ENCODE measurements at places on chromosomes 3 and 15.

DNA sequence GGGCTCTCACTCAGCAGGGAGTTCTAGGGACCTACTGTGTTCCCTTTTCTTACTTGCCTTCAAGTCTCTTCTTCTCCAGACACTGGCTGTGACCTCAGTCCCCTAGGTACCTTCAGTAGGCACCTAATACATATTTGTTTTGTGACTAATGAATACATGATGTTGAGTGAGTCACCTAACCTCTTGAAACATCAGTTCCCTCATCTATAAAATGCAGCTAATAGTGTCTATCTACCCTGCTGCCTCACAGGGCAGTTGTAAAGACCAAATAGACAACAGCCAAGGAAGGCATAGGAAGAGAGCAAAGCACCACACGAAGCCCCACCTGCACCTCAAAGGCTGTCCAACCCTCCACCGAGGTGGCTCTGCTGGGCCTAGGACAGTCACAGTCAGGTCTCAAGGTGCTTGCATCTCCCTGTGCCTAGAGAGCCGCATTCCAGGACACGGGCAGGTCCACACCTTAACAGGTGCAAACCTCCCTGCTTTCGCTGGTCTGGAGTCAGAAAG lies 29.1 kb downstream of the DAPK2 start:
- DNase-seq = no peak

- no peak for DNase-seq
These were observed 5.1 kb downstream of the GP9 start for GRCh38 chr3:129065720-129066073.

DNA sequence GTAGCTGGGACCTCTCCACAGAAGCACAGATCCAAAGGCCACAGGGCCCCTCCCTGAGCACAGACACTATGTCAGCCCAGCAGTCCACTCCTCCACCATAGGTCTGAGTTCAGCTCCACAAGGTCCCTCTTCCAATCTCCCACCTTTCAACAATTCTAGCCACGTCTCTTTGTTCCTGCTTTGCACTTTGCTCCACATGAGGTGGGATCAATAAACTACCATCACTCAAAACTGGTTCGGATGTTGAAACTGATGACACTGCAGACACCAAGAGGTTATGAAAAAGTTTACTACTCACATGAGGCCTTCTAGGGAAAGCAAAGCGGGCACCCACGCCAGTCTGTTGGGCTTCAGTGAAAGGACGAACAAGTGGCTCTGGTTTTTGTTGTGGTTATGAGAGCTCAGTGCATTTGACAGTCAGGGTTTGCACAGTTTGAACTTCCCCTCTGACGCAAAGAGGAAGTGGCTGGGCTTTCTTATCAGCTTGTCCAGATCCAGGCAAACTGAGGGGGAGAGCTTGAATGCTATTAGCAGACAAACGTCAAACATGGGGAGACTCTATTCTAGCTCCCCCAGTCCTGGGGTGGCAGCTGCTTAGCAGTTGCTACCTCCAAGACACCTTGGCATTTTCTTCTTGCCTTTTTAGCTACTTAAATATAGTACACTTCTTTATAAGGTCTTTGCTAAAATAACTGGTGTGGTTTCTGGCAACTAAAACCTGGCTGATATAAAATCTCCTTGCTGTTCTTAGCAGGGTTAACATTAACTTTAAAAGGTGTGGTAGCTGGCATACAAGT lies 37.8 kb downstream of the ZNF445 start:
- no peak for DNase-seq

GRCh38 chr3:175046601-175047000 lies 187.5 kb downstream of the NAALADL2 start:
- no peak for DNase-seq

- DNase-seq = no peak
These were observed 7.2 kb downstream of the CD276 start for GRCh38 chr15:73691396-73691795.

- no peak for DNase-seq
These were observed 205.4 kb upstream of the SETMAR start for GRCh38 chr3:4097801-4098200.

DNA sequence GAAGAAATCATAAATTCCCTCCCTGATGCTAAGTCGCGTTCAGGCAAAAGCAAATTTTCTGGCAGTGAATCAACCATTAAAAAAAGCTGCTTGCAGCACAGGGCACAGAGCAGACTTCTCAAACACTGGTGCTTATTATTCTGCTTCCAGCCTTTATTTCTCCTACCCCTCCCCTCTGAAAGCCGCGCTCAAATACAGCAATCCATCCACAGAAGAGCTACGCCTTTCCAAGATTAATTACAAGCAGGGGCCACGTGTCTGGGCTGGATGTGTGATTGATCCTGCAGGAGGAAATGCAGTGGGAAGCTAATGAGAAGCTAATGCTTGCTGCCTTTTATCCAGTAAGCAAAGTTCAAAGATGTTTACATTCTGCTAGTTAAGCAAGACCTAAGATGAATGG lies 134.9 kb upstream of the TOPAZ1 start:
- no peak for DNase-seq

GRCh38 chr3:17301271-17301670 lies 416.5 kb downstream of the PLCL2 start:
- DNase-seq = no peak

- no peak for DNase-seq
These were observed 19.8 kb downstream of the WDR73 start for GRCh38 chr15:84634228-84634837.

DNA sequence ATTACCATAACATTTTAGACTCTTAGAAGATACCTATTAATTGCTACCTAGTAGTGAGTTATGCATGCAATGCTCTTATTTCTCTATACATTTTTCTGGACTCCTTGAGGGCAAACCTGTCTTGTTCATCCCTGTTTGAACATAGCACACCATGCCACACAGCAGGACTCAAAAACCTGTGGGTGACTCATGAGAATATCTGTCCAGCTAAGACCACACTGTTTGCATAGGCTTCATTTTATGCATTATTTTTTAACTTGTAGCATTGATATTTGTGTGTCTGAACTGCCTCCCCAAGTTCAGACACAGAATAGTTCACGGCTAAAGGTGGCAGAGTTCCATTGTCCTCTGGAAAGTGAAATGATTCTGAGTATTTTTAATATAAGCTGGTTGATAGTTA lies 1.8 kb downstream of the LMCD1 start:
- no peak for DNase-seq

DNA sequence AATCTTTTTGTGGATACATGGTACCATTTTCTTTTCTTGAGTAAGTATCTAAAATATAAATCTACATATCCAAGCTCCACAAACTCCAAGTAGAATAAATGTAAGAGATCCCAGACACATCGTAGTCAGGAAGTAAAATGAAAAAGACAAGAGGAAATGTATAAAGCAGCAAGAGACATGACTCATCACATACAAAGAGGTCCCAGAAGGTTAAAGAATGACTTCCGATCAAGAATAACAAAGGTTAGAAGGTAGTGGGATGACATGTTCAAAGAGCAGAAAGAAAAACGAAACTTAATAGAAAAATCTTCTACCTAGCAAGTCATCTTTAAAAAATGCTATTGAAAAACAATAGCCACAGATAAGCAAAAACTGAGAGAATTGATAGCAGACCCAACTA lies 705.8 kb downstream of the NR2F2 start:
- DNase-seq = no peak

- no peak for DNase-seq
These were observed 44.2 kb upstream of the IGDCC4 start for GRCh38 chr15:65466901-65467300.

GRCh38 chr3:150082898-150083654 lies 112.4 kb upstream of the PFN2 start:
- DNase-seq = no peak

GRCh38 chr15:89497231-89497630 lies 848 bp upstream of the RHCG start:
- DNase-seq = no peak

DNA sequence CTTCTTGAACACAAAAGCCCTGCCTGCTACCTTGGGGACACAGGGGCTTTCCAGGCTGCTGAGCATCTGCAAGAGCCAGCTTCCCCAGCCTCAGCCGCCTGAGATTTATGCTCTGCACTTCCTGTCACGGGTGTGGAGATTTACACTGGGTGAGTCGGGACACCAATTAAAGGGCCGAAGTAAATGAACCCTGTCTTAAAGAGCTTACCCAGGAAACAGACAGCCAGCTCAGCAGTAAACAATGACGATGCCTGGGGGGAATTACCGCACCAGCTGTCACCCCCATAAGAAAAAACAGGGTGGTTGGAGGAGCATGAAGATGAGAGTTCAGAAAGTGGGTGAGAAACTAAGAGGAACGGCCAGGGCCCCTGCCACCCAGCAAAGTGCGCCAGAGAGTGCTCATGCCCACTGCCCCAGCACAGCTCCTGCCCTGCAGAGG lies 37.5 kb upstream of the IQSEC1 start:
- DNase-seq = peak; percentile 21

DNA sequence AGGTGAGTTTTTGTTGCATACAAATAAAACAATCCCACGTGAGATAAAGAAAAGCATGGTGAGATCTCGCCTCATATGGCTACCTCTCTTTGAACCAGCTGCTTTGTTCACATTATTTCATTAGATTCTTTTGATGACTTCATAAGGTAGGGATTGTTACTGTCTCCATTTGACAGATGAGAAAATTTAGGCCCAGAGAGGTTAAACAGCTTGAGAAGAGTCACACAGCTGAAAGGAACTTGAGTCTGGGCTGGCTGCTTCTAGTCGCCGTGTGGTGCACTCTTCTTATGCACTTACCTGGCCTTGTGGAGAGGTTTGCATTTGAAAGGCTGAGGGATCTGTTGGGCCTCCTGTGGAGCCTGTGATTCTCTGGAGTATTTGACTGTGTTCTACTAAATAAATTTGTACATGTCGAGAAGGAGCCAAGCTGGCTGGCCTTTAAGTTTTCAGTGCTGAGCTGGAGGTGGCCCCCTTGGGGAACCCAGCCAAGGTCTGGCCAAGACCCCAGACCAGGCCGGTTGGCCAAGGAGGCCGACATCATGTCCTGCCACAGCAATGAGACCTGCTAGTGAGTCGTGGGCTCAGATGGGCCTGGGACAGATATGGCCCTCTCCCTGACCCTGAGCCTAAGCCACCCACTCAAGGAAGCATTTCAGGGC lies 125.1 kb downstream of the SMAD6 start:
- no peak for DNase-seq

- no peak for DNase-seq
These were observed 53.9 kb downstream of the CLASP2 start for GRCh38 chr3:33664195-33664594.

- DNase-seq = no peak
These were observed 385.0 kb upstream of the C2CD4B start for GRCh38 chr15:62550106-62550505.

DNA sequence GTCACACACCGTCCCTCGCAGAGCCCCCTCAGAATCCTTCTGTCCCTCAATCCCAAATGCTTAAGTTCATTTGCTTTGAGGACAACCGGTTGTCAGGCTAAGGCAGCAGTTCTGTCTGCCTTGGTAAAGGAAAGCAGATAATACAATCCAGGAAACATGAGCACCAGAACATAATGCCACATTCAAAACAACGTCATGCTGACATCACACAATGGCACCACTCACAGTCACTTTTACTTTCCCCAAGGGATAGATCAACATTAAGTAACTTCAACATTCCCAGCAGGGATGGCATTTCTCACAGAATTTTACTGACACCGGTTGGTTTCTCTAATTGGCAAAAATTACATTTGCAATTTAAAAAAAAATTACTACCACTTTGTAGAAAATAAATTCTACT lies 74.6 kb upstream of the PSMD6 start:
- DNase-seq = no peak

GRCh38 chr3:24773798-24774197 lies 279.1 kb upstream of the THRB start:
- peak; percentile 6 for DNase-seq

DNA sequence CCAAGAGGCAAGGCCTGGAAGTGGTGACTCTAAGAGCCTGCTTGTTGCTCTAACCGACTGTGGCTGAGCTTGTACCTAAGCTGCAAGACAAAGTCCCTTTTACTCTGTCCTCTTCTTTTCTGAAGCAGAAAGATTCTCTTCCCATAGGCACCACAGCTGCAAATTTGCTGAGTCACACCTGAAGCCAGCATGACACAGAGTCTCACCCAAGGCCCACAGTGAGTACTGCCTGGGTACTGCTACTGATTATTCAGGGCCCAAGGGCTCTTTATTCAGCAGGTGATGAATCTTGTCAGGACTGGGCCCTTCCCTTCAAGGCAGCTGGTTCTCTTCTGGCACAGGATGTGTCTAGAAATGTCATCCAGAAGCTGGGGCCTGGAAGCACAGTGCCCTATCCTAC lies 18.9 kb upstream of the TIGIT start:
- no peak for DNase-seq

GRCh38 chr3:166879661-166880060 lies 500.4 kb downstream of the ZBBX start:
- no peak for DNase-seq

DNA sequence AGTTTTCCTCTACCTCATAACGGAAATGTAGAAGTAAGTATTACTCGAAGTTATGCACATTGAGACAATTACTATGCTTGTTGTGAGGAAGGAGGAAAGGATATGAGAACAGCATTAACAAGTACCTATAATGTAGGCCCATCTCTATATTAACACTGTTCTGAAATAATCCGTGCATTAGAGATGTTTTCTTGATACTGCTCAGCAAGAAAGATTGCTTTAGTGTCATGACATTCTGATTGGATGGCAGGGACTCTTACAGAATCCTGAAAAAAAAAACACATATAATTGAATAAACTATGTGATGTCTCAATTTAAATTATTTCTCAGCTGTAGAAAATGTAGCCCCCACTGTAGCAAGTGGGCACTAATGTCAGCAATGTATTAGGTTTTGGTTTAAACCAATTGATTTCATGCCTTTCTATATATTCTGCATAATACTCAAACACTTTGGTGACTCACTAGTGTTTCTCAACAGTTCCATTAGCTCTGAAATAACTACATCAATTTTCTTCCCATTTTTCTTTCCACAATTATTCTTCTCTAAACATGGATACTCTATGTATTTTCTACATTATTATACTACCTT lies 598.3 kb upstream of the BCHE start:
- DNase-seq = no peak

- DNase-seq = no peak
These were observed 520.4 kb downstream of the FOXP1 start for GRCh38 chr3:71062952-71063772.

- DNase-seq = no peak
These were observed 154.3 kb downstream of the NSMCE3 start for GRCh38 chr15:29115093-29115991.

- DNase-seq = peak; percentile 25
These were observed 51.2 kb upstream of the MINAR1 start for GRCh38 chr15:79380755-79381497.

GRCh38 chr3:173690542-173691180 lies 293.1 kb downstream of the NLGN1 start:
- no peak for DNase-seq

- no peak for DNase-seq
These were observed 121.9 kb downstream of the NSUN3 start for GRCh38 chr3:94184781-94185180.
